ENCODE measurements at places on chromosomes 2 and 18.
A peak's percentile ranks its signal among the peaks of the same experiment; 100 is the strongest.

DNA sequence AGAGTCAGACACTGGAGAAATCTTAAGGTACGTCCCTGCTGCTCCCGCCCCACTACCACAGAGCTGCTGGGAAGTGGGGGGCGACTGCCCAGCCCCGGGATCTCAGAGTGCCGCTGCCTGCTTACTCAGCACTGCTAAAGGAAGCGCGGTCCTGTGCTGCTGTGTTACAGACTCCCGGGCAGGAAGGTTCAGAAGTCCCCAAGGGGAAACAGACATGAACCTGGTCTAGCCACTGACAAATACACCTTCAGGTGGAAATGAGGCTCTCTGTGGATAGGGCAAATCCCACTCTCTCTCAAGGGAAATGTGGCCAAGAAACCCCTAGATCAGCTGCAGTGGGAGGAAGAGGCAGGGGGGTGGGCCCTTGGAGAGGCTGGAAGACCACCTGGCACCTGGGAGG, 13.7 kb downstream of the MTERF4 start:
- DNase-seq, result peak; percentile 82

- DNase-seq, result no peak
Measured at GRCh38 chr2:96945014-96945413, 41.4 kb downstream of the FAM178B start.

DNA sequence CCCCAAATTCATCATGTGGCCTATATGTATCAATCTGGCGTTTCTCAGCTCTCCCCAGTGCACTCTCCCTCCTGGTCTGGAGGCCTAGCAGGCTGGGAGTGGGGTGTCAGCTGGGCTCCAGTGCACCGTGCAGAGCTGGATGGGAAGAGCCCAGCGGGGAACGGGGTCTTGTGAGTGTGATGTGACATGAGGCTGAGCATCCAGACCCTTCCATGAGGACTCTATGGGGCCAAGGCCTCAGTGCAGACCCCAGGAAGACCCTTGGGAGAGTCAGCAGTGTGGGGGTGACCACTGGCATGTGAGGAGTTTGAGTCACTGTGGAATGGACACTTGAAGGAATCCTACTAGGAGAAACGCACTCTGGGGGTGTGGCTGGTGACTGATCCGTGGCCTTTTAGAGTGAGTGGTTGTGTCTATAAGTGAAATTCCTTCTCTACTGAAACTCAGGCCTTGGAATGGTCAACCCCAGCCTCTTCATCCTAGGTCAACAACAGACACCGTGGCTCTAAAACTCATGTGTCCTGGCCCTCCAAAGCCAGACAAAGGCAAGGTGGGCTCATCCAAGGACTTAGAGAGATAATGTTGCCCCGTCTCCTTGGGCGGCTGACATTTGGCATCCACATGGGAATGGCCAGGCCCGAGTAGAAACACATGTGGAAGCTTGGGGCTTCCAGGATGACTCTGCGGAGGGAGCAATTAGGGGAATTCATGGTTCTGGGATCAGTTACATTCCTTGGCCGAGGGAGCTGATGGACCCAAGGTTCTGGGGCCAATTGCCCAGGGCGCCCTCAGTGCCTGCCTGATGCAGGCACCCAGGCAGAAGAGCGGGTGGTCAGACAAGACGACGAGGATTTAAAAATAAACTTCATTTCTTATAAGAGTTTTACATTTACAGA, 156.0 kb upstream of the TWIST2 start:
- no peak for DNase-seq

DNA sequence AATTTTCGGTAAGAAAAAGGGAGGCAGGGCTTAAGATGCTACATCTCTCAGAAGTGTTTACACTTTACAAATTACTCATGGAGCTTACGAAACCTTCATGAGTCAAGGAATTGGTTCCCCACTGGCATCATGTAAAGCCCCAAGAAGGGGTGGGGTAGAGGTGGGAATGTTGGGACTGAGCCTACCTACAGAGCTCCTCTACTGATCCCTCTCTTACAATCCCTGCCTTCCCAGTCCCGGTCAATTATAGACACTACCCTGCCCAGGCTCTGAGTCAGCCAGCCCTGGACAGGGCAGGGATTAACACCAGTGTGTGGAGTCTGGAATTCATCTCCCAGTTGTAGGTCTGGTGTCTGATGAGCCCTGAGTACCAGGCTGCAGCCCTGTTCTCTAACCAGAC, 248.9 kb downstream of the PAX3 start:
- no peak for DNase-seq

GRCh38 chr2:217162533-217162932, 302.7 kb upstream of the TNP1 start:
- peak; percentile 62 for DNase-seq

DNA sequence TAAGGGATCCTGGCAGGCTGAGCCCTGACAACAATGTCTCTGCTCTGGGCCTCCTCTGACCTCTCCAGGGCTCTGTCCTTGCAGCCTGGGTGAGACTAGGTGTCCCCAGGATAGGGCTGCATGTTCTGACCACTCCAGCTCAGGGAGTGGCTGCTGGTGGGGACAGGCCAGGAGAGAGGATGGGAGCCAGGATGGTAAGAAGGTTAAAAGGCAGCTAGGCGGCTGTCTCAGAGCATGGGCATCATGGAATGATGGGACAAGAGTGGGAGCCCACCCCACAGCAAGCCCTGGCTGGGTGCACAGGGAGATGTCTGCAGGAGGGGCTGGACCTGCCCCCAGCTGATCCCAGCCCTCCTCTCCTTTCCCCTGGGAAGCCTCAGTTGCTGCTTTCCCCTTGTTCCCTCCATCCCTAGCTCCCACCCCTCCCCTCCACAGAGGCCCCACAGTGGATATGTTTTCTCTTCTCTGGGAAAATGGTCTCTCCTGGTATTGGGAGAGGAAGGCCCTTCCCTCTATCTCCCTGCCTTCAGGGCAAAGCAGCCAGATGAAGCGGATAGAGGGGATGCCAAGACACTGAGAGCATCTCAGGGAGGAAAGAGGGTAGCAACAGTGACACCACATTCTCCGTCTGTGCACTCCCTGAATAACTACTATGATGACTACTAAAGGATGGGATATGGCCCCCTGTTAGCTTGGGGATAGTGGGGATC, 334.3 kb downstream of the DYSF start:
- no peak for DNase-seq

GRCh38 chr2:236250909-236251579, 13.2 kb downstream of the ASB18 start:
- DNase-seq, result no peak

- DNase-seq, result peak; percentile 26
Measured at GRCh38 chr2:94956797-94957391, 68.6 kb upstream of the MAL start.

GRCh38 chr18:23805898-23806297, 116.6 kb downstream of the LAMA3 start:
- DNase-seq, result no peak

DNA sequence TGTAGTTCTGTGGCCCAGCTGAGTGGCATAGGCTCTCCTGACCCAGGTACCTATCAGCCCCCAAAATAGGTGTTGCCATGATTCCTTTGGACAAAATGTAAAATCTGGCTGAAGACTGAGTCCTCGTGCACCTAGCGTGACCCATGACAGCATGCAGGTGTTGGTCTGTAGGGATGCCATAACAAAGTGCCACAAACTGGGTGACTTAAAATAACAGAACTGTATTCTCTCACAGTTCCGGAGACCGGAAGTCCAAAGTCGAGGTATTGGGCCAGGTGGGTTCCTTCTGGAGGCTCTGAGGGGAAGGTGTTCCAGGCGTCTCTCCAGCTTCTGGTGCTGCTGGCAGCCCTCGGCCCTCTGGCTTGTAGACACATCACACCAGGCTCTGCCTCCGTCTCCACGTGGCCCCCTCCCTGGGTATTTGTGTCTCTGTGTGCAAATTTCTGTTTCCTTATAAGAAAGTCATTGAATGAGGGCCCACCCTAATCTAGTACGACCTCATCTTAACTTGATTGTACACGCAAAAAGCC, 34.5 kb downstream of the LRRFIP1 start:
- no peak for DNase-seq

GRCh38 chr18:64127172-64127571, 21.7 kb downstream of the LINC00305 start:
- DNase-seq, result no peak

DNA sequence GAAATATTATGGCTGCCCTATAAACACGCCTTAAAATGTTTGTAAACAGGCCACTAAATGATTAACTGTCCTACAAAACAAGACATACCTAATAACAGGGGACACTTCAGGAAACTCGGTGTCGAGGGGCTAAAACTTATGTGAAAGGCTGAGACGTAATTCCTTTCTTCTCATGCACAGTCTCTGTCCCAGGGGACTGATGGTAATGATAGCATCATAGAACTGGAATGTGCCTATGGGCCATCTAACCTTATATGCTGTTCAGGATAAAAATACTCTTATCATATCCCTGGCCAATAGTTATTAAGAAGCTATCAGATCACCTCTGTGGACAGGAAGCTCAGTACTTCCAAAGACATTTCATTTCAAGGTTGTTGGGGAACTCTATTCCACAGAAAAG, 252.6 kb upstream of the RASGRP3 start:
- DNase-seq, result no peak

DNA sequence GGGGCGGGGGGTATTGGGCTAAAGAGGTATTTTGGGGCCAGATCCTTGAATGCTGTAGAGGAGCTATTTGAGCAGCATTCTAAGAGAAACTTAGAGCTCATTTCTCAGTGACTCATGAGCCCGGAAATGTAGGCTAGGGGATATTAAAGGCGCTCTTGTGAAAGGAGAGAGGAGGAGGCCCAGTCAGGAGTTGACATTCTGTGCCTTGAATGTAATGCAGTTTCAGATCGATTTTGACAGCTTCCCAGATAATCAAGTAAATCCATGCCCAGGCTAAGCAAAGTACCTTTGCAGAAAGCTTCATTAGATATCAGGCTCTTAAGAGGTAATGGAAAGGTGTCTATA, 1.5 kb downstream of the CAB39 start:
- peak; percentile 60 for DNase-seq

- DNase-seq, result no peak
Measured at GRCh38 chr2:11175293-11175795, 20.1 kb downstream of the SLC66A3 start.

GRCh38 chr2:19232312-19232711, 126.1 kb downstream of the OSR1 start:
- DNase-seq, result no peak

DNA sequence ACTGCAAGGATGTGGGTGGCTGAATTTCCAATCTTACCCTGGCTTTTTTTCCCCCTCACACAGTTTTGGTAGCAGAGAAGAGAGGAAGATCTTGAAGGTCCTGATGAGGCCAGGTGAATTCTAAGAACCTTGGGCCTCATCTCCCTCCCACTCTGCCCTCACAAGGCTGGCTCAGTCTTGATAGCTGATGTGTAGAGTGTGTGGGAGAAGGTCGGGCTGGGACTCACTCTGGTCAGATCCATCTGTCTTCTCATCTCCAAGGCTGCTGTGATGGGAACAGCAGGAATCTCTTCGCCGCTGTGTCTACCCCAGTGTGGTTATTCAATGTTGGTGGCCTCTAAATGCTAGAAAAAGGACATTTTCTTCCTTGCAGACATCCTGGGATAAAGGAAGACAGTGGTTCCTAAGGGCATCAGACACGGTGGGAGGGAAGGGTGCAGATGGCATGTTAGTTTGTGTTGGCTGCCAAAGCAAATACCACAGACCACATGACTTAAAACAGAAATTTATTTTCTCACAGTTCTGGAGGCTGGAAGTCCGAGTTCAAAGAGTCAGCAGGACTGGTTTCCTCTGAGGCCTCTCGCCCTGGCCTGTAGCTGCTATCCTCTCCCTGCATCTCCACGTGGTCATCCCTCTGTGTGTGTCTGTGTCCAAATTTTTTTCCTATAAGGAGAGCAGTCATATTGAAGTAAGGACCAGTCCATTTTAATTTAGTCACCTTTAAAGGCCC, 37.6 kb upstream of the MGAT4A start:
- no peak for DNase-seq

- no peak for DNase-seq
Measured at GRCh38 chr2:98298683-98299164, 47.5 kb upstream of the CNGA3 start.

- DNase-seq, result no peak
Measured at GRCh38 chr2:179556425-179556824, 291.8 kb upstream of the SESTD1 start.

GRCh38 chr18:9232977-9233376, 96.4 kb downstream of the ANKRD12 start:
- DNase-seq, result no peak

DNA sequence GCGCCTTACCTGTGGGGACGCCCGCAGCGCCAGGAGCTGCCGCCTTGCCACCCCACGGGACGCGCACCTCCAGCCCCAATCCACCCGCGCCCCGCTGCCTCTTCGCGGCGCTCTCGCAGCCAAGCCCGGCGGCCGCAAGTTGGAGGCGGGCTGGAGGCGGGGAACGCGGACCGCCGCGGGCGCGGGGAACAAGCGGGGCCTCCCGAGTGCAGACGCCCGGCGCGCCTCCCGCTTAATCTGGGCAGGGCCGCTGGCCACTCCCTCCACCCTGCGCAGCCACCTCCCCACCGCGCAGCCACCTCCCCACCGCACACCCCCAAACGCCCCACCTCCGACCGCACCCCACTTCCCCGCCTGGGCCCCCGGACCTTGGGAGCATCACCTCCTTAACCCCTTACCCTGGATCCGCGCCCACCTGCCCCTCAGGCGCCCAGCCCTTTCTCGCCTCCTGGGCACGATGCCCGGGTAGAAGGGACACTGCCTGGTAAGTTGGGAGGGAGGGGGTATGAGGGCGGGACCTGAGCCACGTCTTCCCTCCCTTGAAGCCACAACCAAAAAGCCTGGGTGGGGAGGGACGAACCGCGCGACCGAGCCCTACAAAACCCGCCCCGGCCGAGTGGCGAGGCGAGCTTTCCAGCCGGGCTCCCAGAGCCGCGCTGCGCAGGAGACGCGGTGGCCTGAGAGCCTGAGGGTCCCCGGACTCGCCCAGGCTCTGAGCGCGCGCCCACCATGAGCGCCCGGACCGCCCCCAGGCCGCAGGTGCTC, at the start of the genes COL4A3 and COL4A4:
TSS of gene COL4A3 (plus strand) at position 627 of the 765 bp plus-strand sequence. CDS start at position 730, 103 bp downstream.
TSS of gene COL4A4 (minus strand) at position 208 of the 765 bp plus-strand sequence. CDS start 16,722 bp downstream, outside the sequence.
- DNase-seq, result peak; percentile 85

DNA sequence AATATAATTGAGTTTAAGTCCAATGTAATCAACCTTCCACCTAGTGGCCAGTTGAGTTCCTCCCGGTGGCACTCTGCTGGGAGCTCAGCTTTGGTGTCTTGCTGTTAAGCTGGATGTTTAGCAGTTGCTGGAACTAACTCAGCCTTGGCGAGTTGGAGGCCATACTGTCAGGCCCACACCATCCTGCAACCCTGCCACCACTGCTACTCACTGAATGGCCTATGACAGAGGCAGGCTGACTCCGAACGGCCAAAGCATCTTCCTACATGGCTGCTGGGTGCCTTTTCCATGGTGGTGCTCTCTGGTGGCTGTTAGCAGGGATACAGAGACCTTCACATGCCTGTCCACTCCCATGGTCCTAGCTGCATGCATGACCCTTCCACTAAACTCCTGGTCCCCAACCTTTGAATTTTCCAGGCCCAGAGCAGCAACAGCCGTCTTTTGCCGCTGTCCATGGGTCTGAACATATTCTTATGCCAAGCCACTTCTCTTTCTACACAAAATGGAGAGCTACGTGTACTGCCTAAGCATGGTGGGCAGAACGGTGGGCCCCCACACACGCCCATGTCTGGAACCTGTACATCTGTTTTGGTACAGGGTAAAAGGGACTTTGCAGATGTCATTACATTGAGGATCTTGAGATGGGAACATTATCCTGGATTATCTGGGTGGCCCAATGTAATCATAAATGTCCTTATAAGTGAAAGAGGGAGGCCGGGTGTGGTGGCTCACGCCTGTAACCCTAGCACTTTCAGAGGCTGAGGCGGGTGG, 15.0 kb upstream of the TRAF3IP1 start:
- no peak for DNase-seq

- DNase-seq, result no peak
Measured at GRCh38 chr2:8676191-8676920, 5.5 kb upstream of the ID2 start.
